ENCODE measurements at places on chromosomes 6 and 20.
A peak's percentile ranks its signal among the peaks of the same experiment; 100 is the strongest.

DNA sequence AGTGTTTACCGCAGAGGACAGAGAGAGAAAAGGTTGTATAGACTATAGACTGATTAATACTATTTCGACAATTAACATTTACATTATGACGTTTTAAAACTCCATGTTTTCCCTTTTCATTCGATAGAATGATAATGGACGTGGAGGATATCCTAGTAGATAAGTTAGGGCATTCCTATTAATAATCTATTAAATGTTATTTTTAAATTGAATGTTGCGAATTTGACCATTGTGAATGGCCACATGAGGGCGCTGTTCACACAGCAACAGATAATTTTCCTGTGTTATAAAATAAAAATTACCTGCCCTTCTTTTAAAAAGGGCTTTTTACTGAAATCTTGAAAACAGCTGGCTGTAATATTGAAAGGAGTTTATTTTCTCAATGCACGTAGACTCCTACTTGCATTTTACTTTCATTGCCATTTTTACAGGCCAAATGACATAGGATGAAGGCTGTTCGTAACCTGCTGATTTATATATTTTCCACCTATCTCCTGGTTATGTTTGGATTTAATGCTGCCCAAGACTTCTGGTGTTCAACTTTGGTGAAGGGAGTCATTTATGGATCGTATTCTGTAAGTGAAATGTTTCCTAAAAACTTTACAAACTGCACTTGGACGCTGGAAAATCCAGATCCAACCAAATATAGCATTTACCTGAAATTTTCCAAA, 3.3 kb downstream of the ADGRB3 start:
- DNase-seq: peak; percentile 11

DNA sequence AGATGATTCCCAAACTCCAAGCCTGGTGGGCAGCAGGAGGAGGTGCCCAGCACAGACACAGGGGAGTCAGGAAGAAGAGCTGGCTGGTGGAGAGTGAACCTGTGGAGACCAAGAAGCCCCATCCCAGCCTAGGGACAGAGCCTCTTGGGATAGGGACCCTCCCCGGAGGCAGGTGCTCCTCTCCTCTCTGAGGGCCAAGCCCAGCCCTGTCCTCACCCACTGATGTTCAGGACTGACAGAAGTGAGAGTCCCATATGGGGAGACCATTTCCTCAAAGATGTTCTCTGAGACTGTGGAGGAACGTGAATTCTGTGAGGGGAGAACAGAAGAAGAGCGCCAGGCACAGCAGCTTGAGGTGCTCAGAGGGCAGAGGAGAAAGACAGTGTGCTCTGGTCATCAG, 2.4 kb upstream of the EBF4 start:
- DNase-seq: no peak

DNA sequence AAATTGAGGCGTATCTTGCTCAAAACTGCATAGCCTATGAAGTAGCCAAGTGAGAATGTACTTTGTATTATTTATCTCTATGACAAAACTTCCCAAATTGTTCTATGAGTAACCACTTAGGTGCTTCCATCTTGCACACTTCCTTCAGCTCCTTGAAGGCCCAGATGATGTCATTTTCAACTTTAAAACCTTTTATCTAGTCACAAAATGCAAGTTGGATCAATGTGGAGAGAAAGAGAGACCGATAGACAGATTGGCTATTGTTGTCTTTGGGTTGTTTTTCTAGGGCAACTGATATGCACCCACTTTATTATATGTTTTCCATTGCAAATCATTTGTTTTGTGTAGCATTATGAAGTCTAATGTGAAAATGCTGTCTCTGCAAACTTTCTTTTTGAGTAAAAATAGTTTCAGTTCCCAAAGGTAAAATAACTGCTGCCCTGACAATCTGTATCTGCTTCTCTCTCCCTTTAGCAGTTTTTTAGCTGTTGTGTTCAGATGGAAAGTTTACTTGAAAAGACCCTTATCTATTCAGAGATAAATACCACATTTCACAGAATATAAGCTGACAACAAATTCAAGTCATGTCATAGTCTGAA, 73.7 kb upstream of the CITED2 start:
- DNase-seq: no peak

DNA sequence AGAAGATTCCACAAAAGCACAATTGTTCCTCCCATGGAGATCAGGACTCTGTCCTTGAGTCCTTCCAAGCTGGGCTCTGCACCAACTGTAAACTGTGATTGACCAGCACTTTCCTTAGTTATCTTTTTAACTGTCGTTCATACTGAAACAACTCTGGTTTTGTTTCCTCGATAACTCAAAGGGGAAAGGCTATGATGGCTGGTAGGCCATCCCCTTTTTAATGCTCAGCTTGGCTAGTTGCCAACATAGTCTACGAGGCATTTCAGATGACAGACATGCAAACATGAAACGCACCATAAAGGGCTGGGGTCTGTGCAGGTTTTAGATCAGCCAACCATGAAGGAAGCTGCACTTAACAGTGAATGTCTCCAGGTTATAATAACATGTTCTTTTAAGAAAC, 497.1 kb upstream of the ARID1B start:
- no peak for DNase-seq

GRCh38 chr20:63138855-63139341, 77.0 kb downstream of the YTHDF1 start:
- DNase-seq: no peak

GRCh38 chr6:16132909-16133308, 4.0 kb downstream of the MYLIP start:
- DNase-seq: no peak

GRCh38 chr6:14193524-14193923, 76.0 kb downstream of the CD83 start:
- no peak for DNase-seq

- DNase-seq: no peak
Observed at GRCh38 chr20:4805663-4806449, 84.1 kb downstream of the PRND start.

DNA sequence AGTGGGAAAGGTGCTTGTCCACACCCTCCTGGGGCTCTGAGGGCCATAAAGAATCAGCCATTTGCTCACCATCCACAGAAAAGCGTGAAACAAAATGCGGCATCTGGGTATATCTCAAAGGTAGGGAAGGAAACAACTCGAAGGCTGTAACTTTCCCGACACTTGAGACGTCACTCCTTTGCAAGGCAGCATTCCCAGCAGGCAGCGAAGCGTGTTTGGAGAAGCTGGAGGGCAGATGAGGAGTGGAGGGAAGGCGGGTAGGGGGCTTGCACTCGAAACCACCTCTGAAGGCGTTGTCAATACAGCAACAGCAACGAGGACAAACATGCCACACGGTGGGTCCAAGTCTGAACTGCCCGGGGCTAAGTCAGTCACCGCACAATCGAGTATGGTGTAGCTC, 98.4 kb downstream of the FOXC1 start:
- DNase-seq: no peak

- peak; percentile 38 for DNase-seq
Observed at GRCh38 chr20:953742-954141, 37.6 kb upstream of the ANGPT4 start.

- no peak for DNase-seq
Observed at GRCh38 chr20:48489046-48489463, 338.7 kb downstream of the PREX1 start.

DNA sequence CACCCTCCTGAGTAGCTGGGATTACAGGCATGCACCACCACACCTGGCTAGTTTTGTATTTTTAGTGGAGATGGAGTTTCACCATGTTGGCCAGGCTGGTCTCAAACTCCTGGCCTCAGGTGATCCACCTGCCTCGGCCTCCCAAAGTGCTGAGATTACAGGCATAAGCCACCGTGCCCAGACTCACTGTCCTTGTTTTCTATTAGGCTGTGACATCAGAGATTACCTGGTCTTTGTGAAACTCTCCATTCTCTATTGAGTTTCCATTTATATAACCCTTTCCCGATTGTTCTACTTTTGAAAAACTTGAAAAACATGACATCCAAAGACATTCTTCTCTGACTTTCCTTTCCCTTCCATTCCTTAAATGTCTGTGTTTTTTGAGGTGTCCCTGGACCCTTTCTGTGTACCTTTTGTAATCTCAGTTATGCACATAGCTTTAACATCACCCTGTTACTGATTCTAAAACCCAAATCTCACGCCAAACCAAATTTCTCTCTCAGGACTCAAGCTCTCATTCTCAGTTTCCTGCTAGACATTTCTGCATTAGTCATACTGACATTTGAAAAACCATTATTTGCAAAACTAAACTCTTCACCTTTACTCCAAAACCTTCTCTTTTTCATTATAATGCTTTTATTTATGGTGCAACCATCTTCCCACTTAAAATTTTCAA, 137.0 kb downstream of the KHDC1L start:
- DNase-seq: no peak

- no peak for DNase-seq
Observed at GRCh38 chr6:7933794-7934193, 23.2 kb upstream of the TXNDC5 start.

- DNase-seq: no peak
Observed at GRCh38 chr6:100057941-100058340, 63.9 kb upstream of the MCHR2 start.

GRCh38 chr6:90429713-90430112, 133.1 kb upstream of the BACH2 start:
- DNase-seq: no peak

DNA sequence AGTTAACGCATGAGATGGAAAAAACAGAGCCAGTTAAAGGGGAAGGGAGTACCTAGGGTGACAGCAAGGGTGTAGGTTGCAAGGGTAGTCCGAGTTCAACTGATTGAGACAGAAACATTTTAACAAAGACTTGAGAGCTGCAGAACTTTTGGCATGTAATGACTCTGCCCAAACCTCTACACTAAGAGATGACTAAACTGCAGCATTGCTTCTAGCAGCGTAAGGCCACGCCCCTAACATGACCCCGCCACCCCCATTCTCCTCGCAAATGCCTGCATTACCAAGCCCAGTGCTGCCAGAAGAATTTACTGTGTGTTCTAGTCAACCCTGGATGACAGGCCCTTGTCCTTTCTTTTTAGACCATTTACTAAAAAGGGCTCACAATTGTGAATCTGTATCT, 6.3 kb upstream of the HINT3 start:
- DNase-seq: peak; percentile 56

- DNase-seq: no peak
Observed at GRCh38 chr6:14966906-14967711, 278.8 kb upstream of the JARID2 start.

GRCh38 chr20:60822699-60823607, 429.1 kb upstream of the CDH4 start:
- DNase-seq: no peak

DNA sequence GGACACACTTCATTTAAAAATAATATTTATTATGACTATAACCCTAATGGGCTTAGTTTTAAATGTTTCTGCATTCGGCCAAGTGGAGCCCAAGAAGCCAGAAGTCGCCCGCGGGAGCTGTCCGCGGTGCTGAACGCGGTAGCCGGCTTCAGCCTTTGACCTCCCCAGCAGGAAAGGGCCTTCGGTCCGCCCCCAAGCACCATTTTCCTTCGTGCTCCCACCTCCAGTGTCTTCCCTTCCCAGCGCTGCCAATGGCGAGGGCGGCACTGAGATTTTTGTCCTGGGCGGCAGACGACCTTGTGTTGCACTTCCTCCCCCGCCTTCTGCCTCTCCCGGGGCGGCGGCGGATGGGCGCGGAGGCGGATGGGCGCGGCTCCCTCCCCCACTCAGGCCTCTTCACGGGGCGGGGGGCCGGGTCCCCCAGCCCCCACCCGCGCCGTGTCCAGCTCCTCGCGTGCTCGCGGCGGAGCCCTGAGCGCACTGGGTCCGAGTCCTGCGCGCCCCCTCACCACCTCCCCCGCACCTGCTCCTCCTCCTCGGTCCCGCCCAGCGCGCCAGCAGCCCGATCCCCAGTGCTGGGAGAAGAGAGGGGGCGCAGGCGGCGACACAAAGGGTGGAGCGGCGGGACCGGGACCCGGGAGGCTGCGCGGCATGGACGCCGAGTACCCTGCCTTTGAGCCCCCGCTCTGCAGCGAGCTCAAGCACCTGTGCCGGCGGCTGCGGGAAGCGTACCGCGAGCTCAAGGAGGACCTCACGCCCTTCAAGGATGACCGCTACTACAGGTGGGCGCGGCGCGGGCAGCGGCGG, 23.6 kb upstream of the TMEM181 start:
- peak; percentile 79 for DNase-seq

- no peak for DNase-seq
Observed at GRCh38 chr20:23083553-23084220, 2.4 kb downstream of the CD93 start.

- no peak for DNase-seq
Observed at GRCh38 chr6:149268768-149269167, 48.7 kb upstream of the TAB2 start.

DNA sequence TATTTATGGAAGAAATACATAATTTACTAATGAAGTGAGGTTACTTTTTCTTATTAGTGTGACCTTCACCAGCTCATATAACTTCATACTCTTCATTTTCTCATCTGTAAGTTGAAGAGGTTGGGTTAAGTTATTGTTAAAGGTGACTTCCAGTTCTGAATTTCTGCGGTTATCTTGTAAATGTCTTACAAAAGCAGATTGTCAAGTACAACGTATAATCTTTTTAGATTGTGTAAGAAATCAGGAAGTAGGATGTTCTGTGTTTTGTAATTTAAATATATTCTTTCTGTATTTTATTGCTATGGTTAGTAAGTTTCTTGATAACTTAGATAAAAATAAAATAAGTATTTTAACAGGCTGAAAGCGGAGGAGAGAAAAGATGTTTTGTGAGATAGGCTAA, 12.0 kb downstream of the WTAP start:
- no peak for DNase-seq

- DNase-seq: peak; percentile 24
Observed at GRCh38 chr20:21353236-21353635, 44.1 kb downstream of the NKX2-4 start.

- no peak for DNase-seq
Observed at GRCh38 chr6:85684133-85684808, 41.6 kb upstream of the SYNCRIP start.

GRCh38 chr6:121201105-121201504, 133.2 kb downstream of the TBC1D32 start:
- no peak for DNase-seq

DNA sequence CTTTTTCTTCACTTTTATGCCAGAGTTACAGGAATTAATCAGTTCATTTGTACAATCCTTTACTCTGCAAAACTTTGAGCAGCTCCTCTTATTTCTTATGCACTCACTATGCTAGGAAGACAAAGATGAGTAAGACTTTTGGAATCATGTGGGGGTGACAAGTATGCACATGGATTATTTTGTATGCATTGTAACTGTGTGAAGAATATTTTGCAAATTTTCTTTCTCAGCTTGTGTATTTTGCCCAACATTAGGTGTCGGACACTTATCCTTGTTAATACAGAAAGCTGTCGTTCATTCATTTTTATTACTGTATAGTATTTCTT, 88.6 kb downstream of the PPP1R14C start:
- DNase-seq: peak; percentile 51

Data from AG08395 (cell line).